T-cell (primary cell): ENCODE measurements at places on chromosomes 5 and 9.

- no peaks in the 10 kb centered on the region for H3K27me3 ChIP-seq
- H3K36me3 ChIP-seq = no peaks in the 10 kb centered on the region
Measured at GRCh38 chr5:91038180-91038808, 344.8 kb downstream of the ARRDC3 start.

- no peaks in the 10 kb centered on the region for H3K27me3 ChIP-seq
- peaks cover 9% of the 10 kb centered on the region for H3K4me1 ChIP-seq
- H3K27ac ChIP-seq = no peak overlapping the region
Measured at GRCh38 chr5:79133121-79133656, 21.6 kb downstream of the BHMT start.

GRCh38 chr5:14995229-14995628 lies 123.7 kb upstream of the ANKH start:
- no peaks in the 10 kb centered on the region for H3K27me3 ChIP-seq
- DNase-seq = no peak
- no peaks in the 10 kb centered on the region for H3K36me3 ChIP-seq
- no peak overlapping the region for H3K4me3 ChIP-seq
- no peak overlapping the region for H3K27ac ChIP-seq

- H3K4me3 ChIP-seq = no peak overlapping the region
- H3K36me3 ChIP-seq = no peaks in the 10 kb centered on the region
- no peak for DNase-seq
Measured at GRCh38 chr9:17318821-17319320, 184.0 kb downstream of the CNTLN start.
